ENCODE measurements at places on chromosomes 13 and 19. TPM values are rescaled to one million over a fixed set of nuclear protein-coding genes. Genes with fewer than 3 reads are reported as not detected.

DNA sequence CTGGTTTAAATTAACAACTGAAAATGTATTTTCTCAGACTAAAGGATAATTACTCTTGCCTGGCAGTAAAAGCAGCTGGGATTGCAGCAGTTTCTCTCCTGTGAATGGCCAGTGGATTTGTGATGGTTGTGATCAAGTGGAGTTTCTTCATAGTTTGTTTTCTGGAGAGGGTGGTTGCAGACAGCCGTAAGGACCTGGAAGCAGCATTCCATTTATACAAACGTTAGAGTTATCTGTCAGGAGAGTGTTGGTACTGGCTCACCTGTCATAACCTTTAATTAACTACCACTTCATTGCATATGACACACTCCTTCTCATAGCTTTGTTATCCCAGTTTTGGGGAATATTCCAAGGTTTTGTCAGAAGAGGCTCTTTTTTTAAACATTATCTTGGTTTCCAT is 258.4 kb upstream of the SLC10A2 start:
- no peaks in the 10 kb centered on the region for H3K27me3 ChIP-seq
- no peak overlapping the region for H3K4me3 ChIP-seq
- no peak for DNase-seq
- no peaks in the 10 kb centered on the region for H3K4me1 ChIP-seq

DNA sequence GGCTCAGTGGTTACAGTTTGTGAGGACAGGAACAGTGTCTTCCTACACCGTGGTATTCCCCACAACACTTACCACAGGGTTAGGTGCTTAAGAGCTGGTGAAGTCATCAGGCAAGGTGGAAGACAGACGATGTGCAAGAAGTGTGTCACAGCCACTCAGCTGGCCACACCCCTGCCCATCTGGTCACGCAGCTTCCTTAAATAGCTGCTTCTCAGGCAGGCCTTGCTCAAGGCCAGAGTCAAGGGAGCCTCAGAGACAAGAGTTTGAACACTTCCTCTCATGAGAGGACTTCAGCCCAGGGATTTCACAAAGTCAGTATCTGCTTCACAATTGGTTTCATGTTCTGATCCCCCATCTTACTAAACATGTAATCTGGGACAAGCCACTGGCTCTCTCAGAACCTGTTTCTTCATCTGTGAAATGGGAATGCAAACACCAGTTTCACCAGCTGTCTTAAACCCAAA is 80.3 kb upstream of the FRY start:
- H3K27ac ChIP-seq = no peak overlapping the region
- no peak for DNase-seq
- no peak overlapping the region for H3K4me3 ChIP-seq
- no peaks in the 10 kb centered on the region for H3K36me3 ChIP-seq
- H3K27me3 ChIP-seq = no peaks in the 10 kb centered on the region

DNA sequence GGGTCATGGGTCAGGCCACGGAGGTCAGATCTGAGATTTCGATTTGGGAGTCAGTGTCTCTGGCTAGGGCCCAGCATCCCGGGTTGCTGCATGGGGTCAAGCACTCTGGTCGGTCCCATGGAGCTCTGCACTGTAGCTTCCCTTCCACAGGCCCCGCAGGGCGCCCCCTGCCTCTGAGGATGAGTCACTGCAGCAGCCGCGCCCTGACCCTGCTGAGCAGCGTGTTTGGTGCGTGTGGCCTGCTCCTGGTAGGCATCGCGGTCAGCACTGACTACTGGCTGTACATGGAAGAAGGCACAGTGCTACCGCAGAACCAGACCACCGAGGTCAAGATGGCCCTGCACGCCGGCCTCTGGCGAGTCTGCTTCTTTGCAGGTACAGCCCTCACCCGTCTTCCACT is 3.6 kb downstream of the CACNG7 start:
- no peak overlapping the region for H3K27ac ChIP-seq
- H3K36me3 ChIP-seq = no peaks in the 10 kb centered on the region
- DNase-seq = no peak
- H3K27me3 ChIP-seq = peaks cover 24% of the 10 kb centered on the region
- peaks cover 6% of the 10 kb centered on the region for H3K4me1 ChIP-seq
- no peak overlapping the region for H3K4me3 ChIP-seq

The MCEMP1 gene
- not detected for total RNA-seq
